ENCODE measurements at places on chromosomes 12 and 14.

- DNase-seq = no peak
These were observed 1.1 kb downstream of the ATXN3 start for GRCh38 chr14:92105073-92105892.

GRCh38 chr14:100332797-100333196, 9.7 kb downstream of the SLC25A47 start:
- no peak for DNase-seq

- DNase-seq = no peak
These were observed 28.0 kb downstream of the CALM1 start for GRCh38 chr14:90424686-90425372.

DNA sequence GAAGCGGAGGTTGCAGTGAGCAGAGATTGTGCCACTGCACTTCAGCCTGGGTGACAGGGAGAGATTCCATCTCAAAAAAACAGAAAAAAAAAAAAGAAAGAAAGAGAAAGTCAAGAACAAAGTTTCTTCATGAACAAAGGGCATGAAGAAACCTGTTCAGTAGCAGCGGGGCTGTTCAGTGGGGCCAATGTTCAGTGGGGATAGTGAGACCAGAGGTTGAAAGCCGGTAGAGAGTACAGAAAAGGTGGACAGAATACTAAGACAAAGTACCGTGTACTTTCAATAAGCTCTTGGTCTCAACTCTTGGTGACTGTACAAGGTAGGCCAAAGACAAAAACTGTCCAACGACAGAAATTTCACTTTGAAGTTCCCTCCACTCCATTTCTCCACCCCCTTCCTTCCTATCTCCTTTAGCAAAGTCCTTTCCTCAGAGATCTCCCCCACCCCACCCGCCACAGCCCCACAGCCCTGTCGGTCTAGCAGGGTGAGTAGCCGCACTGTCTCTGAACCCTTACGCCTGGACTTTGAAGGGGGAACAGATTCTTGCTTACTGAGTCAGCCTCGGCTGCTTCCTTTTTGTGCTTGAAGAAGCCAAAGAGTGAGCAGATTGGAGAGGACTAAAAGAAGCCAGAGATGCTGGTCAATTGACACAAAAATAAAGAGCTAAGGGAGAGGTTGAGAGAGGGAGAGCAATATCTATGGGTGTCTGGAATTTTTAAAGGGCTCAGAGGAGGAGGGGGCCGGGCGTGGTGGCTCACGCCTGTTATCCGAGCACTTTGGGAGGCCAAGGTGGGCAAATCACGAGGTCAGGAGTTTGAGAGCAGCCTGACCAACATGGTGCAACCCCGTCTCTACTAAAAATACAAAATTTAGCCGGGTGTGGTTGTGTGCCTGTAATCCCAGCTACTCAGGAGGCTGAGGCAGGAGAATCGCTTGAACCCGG, 44.2 kb upstream of the FOS start:
- DNase-seq = no peak

- DNase-seq = no peak
These were observed 41.6 kb downstream of the SMUG1 start for GRCh38 chr12:54147186-54147585.

DNA sequence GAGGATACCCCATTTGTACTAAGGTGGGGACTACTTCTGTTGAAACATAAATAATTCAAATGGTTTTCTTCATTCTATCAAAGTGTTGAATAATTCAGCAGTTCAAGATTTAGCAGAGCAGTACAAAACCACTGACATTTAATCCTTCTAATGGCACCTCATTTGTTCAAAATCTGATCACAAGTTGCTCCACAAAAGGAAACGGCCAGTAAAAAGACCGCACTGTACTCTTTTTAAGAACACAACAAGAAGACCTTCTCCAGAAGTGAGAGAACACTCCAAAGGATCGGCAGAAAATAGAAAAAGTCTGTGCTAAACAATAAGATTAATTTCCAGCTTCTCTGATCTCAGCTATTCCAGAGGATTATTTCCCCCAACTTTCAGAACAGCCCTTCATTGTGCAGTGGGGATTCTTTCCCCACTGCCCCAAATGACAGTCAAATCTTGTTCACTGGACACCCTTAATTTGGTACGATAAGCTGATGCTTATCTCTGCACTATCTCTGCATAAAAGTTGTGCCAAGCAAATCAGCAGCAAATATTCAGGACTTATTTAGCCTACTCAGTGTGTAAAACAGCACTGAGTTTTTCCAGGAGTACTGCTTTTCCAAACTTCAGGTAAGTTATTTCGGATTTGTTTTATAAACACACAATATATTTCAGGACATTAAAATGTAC, 5.2 kb downstream of the MPHOSPH9 start:
- DNase-seq = no peak

GRCh38 chr12:93982771-93983315, 165.5 kb upstream of the PLXNC1 start:
- DNase-seq = no peak

DNA sequence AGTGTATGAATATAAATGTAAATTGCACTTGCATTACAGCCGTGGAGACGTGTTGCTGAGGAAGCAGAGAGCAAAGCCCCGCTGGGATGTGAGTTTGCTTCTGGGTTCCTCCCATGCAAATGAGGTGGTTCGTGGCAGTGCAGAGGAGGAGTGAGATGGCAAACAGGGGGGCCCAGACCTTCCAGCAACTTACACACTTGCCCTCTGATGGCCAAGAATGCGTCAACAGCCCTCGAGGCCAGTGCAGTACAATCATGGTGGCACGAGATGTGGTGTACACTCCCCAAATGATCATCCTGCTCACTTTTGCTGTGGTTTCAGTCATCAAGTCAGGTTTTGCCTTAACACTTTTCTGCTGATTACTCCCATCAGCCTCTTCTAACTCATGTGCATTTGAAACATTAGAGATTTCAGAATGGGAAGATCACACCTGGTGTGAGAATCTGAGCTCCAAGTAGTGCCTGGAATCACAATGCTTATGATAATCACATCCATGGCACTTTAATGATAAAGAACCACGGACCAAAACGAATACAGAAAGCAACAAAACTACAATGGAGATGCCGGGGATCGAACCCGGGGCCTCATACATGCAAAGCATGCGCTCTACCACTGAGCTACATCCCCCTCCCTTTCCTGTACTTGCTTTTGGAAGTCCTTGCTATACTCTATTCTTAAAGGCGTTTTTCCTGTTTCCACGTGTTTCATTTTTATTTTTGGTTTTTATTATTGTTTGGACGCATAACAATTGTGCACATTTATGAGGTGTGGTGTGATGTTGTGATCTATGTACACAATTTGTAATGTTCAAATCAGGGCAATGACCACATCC, 7.0 kb upstream of the UBC start:
- peak; percentile 64 for DNase-seq

GRCh38 chr14:89757313-89757939, 197.1 kb downstream of the EFCAB11 start:
- DNase-seq = no peak

GRCh38 chr12:119208626-119209061, 29.9 kb downstream of the HSPB8 start:
- no peak for DNase-seq

- no peak for DNase-seq
These were observed 192.8 kb downstream of the KLHL28 start for GRCh38 chr14:44768935-44769334.

DNA sequence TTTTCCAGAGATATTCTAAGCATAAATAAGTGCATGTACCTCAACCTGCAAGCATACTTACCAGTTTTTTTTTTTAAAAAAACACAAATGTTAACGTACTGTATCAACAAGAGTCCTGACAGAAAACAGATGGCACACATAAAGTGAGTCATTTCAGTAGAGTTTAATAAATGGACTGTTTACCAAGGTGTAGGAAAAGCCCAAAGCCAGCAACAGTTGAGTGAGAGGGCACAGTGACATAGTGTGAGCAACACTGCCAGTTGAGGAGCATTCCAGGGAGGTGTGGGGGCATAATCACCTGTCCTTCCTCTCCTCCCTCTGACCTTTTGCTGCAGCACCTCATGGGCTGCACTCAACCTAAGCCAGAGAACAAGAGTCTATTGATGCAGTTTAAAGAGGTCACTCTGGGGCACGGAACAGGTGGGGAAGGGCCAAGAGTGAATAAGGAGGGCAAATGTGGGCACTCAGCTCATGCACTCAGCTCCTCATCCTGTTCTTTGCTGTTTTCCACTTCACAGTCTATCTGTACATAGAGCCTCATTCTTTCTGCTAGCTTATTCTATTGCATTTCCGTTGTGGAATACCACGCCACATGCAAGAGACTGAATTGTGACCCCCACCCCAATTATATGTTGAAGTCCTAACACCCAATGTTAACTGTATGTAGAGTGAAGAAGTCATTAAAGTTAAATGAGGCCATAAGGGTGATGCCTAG, 29.3 kb downstream of the DHRS2 start:
- DNase-seq = no peak

- no peak for DNase-seq
These were observed 36.8 kb downstream of the IL31 start for GRCh38 chr12:122137229-122137628.

GRCh38 chr12:45077251-45077650, 26.4 kb upstream of the DBX2 start:
- no peak for DNase-seq

GRCh38 chr14:72237722-72238666, 305.8 kb downstream of the RGS6 start:
- DNase-seq = no peak

DNA sequence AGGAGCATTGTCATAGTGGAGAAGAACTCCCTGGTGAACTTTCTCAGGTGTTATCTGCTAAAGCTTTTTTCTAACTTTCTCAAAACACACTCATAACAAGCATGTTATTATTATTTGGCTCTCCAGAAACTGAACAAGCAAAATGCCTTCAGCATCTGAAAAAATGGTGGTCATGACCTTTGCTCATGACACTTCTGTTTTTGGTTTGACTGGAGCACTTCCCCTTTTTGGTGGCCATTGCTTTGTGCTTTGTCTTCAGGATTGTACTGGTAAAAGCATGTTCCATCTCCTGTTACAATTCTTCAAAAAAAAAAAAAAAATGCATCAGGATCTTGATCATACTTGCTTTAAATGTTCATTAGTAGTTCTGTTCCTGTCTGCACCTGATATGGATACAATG, 1241.6 kb upstream of the USP15 start:
- DNase-seq = no peak

- no peak for DNase-seq
These were observed 39.3 kb downstream of the DLK1 start for GRCh38 chr14:100765991-100766390.

DNA sequence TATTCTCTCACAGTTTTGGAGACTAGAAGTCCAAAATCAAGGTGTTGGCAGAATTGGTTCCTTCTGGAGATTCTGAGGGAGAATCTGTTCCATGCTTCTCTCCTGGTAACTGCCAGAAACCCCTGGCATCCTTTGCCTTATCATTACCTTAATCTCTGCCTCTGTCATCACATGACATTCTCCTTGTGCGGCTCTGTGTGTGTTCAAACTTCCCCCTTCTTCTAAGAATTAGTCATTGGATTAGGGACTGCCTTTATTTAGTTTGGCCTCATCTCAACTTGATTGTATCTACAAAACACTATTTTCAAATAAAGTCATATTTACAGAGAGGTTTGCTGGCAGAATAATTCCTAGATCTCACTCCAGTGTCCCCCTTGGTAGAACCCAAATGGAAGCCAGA, 68.9 kb downstream of the ZNF641 start:
- no peak for DNase-seq

DNA sequence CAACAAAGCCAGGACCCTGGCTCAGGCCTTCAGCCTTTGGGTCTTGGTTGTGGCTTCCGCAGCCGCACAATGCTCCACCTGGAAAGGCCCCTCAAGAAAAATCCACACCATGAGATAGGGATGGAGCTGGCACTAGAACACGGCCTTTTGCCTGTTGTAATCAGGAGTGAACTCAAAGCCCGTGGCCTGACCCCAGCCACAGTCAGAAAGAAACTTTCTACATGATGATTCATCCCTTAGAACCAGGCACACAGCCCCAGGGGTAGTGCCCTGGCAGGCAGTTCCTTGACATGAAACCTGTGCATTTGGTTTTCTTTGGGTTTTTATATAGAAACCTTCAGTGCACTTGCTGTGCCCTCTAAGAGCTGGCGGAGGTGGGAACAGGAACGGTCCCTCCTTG, 5.1 kb downstream of the CLMN start:
- DNase-seq = no peak

DNA sequence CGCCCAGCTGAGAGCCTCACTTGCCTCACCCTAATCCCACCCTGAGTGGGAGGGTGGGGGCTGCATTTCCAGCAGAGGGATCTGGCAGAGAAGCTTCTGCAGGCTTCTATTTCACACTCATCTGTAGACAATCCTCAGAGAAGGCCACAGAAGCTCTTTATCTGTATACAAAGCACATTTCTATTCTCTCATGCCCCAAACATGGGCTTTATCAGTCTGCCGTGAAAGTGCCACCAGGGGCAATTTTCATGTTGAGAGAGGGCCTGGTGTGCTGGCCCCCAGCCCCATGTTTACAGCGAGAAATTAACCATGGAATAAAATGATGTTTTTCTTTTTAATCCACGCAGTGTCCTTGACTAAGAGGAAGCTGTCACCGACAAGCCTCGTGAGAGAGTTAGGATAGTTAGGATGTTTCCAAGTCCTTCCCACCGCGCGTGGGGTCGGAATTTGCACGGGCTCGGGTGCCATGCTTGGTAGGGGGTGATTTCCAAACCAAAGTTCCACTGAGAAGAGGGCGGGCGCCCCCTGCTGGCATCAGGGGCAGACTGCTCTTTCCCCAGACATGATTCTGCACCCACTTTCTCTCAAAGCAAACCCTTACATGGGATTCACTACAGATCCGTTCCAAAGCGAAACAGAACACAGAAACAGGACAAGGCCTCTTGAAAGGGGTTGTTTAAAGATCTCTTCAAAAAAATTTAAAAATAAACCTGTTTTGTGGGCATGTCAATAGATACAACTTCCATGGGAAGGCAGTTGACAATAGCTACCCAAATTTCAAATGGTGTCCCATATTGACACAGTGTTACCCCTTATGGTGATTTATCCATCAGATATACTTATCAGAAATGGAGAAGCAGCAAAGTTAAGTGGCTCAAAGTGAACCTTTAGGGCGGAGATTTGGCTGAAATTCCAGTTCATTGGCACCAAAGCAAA, 19.4 kb downstream of the BDKRB1 start:
- peak; percentile 85 for DNase-seq

DNA sequence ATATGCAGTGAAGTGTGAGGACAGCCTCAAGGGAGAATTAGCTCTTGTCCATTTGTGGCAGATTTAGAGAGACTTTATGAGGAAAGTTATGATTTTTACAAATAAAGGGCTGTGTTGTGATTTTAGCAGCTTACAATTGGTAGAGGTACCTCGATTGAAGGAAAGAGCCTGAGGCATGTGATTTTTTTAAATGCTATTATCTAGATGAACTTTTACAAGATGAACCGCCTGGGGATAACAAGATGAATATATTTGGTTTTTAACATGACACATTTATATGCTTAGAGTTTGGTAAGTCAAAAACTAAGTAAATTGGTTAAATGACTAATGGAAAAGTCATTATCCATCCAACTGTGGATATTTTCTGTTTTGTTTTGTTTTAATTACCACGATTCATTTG, 52.6 kb downstream of the AEBP2 start:
- DNase-seq = no peak

GRCh38 chr12:11893998-11894397, 176.7 kb upstream of the BCL2L14 start:
- DNase-seq = no peak

GRCh38 chr14:106605548-106606448, 1079.4 kb downstream of the TMEM121 start:
- peak; percentile 68 for DNase-seq

Measured in testis (tissue), 5 donors.